ENCODE measurements at places on chromosomes 16 and 17.

GRCh38 chr16:86533767-86534351 is 21.2 kb downstream of the MTHFSD start:
- DNase-seq: no peak

DNA sequence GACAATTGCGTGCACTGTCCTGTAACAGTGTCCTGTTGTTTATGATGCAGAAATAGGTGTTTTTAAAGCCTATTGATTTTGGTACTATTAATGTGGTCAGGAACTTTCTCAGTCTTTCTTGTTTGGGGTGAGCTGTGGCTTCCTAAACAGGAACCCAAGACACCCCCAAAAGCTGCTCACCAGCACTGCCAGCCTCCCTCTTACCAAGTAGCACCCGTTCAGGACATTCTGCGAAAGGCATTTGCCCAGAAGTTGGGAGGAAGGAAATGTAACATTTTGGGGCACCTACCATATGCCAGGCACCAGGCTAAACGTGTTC is 21.6 kb upstream of the STH start:
- DNase-seq: no peak

DNA sequence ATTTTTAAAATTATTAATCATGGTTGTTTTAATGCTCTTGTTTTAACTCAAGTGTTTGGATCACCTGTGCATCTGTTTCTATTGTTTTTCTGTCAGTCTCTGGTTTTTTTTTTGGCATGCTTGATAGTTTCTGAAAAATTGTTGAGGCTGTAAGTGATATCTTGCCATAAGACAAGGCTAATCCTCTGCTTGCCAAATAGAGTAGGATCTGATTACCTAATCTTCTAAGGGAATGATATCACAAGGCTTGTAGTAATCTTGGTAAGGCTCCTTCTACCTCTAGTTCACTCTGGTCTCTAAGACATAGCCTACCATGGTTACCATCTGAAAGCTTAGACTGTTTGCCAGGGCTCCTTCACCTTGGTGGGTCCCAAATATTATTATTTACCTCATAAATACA is 81.0 kb downstream of the ATF7IP2 start:
- no peak for DNase-seq

DNA sequence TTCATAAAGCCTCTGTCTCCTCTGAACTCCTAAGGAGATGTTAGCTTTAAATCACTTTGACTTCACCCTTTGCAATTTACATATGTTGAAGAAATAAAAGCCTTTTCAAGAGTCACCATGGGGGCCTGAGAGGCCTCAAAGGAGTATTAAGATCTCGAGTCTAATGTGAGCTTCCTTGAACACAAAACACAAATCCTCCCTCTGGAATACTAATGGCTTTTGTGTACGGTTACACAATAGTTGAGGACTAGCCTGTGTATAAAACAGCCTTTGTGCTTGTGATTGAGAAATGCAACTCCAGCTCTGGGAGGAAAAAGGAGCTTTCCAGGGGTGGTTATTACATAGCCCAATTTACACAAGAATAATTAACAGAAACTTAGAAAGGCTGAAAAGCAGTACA is 1140.2 kb downstream of the CDH11 start:
- no peak for DNase-seq

DNA sequence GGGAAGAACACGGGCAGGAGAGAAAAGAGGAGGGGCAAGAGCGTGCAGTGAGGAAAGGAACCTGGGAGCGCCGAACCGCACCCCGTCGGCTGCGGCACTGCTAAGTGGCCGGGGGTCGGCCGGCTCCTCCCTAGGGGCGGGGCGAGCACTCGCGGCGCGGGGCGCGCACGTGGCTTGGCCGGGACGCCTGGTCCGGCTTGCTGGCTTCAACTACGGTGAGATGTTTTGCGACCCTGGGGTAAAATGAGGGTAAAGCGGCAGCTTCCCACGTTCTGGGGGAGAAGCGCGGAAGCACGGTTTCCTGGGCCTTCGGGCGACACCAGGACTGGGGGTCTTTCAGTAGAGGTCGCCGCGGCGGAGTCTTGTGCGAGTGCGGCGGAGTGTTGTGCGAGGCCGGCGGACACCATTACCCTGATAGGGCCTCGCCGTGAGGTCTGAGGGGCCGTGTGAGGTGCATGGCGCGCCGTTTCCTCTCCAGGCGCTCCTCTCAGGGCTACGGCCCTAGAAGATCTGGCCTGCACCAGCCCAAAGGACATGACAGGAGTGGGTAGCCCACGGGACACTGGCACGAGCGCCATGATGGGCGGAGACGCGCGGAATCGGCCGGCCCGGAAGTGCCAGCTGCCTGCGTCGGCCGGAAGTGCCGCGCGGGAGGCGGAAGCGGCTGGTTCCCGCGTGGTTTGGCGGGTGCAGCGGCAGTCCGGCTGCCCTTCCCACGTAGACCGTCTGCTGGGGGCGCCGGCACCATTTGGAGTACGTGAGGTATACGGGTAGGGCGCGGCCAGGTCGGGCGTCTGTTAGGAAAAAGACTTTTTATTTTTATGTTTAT is at the start of the genes MYO19 and PIGW:
Gene MYO19, minus strand, starts transcription at position 29 of the 829 bp plus-strand sequence. CDS start 2,330 bp downstream, outside the sequence.
Gene PIGW, plus strand, starts transcription at position 148 of the 829 bp plus-strand sequence. CDS start 2,115 bp downstream, outside the sequence.
- DNase-seq: peak; percentile 87

- no peak for DNase-seq
Measured at GRCh38 chr16:82955741-82956348, 329.1 kb downstream of the CDH13 start.

DNA sequence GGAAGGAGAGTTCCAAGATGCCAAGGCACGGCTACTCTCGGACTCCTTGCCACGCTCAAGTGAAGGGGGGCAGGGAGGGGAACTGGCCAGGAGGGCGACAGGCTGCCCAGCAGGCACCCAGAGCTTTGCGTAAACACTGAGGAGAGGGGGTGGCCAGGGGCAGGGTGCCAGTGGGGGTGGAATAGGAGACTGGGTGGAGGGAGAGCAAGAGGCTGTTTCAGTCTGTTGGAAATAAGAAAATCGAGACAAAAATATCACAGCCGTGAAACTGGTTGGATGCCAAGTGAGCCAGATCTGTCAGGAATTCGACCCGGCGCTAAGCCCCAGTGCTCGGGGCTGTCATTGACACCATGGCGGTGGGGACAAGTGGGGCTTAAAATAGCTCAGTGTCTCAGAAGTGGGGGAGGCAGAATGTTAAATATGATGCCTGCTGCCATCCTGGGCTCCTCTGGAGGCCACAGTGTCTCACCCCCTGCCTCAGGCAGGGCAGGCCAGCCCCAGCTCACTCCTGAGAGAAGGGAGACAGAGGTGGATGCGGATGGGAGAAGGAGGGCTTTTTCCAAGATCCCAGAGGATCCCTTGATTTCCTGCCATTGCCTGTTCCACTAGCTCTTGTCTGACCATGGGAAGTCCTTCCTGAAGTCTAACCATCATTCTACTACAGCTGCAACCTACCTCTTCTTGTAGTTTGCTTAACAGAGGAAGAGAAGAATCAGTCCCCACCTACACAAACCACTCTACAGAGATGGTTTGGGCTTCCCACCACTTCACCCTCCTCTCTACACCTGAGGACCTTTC is 9.5 kb downstream of the PNMT start:
- no peak for DNase-seq

DNA sequence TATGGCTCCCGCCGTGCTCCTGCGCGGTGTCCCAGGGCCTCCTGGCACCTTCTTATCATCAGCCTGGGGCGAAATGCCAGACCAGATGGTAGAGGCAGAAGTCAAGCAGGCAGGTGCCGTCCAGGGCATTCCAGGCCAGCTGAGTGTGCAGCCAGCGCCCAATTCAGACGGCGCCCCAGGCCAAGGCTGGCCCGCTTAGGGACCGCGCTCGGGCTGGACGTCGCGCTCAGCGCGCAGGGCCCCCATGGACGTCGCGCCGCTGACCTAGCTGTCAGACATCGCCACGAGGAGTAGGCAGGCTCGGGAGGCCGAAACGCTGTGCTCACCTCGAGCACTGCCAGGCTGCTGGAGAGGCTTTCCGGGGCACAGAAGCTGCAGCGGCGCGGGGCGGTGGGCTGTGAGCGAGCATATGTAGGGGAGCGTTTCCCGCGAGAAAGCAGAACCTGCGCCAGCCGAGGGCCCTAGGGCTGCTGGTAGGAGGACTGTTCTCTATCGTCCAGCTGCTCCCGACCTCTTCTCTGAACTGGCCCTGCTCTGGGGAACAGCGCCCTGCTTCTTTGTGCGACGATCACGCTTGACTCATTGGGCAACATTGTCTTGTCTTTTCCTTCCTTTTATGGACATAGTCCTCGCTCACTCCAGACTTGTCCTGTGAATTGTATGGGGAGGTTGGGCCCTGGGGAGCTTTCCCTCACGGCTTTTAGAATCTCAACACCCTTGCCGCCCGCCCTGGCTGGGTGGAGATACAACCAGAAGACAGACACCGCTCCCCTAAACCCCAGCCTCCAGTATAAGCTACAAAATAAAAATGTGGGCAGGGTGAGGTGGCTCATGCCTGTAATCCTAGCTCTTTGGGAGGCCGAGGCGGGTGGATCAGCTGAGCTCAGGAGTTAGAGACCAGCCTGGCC is 8.4 kb upstream of the CA4 start:
- DNase-seq: peak; percentile 38

GRCh38 chr16:4435337-4436067 is 9.8 kb downstream of the DNAJA3 start:
- peak; percentile 16 for DNase-seq

DNA sequence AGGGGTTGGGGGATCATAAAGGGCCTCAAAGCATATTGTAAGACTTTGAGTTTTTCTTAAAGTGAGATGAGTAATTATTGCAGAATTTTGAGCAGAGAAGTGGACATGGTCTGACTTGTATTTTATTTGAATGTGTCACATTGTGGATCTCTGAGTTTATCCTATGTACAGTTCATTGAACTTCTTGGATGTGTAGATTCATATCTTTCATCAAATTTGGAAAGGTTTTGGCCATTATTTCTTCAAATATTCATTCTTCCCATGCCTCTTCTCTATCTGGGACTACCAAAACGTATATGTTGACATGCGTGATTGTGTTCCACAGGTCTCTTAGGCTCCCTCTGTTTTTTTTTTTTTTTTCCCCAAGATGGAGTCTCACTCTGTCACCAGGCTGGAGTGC is 14.3 kb upstream of the DLX3 start:
- no peak for DNase-seq

DNA sequence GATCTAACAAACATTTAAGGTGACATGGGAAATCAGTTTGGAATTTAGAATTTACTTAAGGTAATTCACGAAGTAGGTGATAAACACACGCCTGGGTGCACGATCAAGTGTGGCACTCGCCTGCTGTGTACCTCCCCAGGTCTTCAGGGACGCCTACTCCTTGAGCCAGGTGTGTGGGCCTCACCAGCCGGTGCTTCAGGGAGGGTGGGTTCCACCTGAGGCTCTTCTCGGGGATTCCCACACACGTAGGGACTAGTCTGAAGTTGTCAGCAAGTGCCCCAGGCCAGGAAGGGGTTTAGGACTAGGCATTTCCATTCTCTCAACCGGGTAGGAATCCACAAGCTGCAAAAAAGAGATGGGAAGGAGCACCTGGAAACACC is 9.8 kb upstream of the NAT9 start:
- DNase-seq: no peak

GRCh38 chr16:3952737-3953131 is 72.2 kb upstream of the CREBBP start:
- DNase-seq: no peak

GRCh38 chr16:53220585-53220984 is 165.8 kb downstream of the CHD9 start:
- peak; percentile 53 for DNase-seq

GRCh38 chr16:54194334-54194743 is 92.2 kb downstream of the IRX3 start:
- DNase-seq: peak; percentile 7

GRCh38 chr17:62739645-62740388 is 68.3 kb downstream of the MARCHF10 start:
- DNase-seq: no peak

DNA sequence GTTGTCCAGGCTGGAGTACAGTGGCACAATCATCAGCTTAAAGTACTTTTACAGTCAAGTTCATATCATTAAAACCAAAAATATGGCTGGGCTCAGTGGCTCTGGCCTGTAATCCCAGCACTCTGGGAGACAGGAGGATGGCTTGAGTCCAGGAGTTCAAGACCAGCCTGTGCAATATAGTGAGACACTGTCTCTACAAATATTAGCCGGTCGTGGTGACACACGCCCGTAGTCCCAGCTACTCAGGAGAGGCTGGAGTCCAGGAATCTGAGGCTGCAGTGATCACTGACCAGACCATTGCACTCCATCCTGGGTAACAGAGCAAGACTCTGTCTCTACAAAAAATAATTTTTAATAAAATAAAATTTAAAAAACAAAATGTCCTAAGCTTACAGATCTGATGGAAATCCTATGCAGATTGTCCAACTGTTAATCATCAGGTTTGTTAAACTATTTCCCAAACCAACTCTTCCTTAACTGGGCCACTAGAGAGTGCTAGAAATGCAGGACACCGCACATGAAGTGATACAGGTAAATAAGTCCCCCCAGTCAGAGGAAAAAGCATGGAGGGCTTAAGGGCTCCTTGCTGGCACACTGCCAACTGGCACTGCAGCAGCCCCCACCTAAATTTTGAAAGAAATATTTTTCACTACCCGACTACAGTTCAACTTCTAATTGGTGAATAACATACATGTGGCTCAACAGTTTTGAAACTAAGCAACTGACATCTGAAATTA is 2.8 kb downstream of the USP22 start:
- DNase-seq: peak; percentile 60

DNA sequence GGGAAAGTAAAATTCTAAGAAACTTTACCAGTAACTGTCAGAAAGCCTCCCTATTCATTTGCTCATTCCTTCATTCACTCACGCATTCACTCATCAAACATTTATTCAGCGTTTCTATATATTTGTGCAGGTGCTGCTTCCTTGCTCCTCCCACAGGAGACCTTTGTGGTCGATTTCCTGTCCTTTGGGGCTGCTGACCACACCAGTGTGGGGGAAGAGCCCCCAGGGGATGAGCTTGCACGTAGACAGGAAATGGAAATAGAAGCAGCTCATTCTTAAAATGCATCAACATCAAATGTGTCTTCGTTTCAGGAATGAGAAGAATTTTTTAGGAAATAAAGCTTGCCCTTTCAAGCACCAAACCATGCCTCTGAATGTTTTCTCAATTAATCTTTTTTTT is 9.6 kb downstream of the PIK3R6 start:
- DNase-seq: no peak

DNA sequence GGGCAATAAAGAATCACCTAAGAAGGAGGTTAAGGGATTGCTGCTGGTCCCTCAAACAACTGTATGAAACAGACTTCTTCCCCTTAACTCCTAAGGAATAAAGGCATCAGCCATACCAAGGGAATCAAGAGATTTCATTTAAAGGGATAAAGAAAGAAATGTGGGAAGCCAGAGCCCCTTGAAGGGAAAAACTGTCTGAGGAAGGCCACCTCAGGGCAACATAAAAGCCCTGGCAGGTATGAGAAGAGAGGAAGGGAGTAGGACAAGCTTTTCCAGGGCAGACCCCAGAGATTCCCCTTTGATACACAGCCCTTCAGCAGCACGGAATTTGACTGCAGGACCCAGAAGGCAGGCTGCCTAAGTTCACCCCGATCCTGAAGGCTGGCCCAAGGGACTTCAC is 43.5 kb downstream of the COG7 start:
- DNase-seq: no peak

Measured in fibroblast of lung (primary cell).